ENCODE measurements at places on chromosomes 4 and X. TPM values are rescaled to one million over a fixed set of nuclear protein-coding genes. Genes with fewer than 3 reads are reported as not detected.

DNA sequence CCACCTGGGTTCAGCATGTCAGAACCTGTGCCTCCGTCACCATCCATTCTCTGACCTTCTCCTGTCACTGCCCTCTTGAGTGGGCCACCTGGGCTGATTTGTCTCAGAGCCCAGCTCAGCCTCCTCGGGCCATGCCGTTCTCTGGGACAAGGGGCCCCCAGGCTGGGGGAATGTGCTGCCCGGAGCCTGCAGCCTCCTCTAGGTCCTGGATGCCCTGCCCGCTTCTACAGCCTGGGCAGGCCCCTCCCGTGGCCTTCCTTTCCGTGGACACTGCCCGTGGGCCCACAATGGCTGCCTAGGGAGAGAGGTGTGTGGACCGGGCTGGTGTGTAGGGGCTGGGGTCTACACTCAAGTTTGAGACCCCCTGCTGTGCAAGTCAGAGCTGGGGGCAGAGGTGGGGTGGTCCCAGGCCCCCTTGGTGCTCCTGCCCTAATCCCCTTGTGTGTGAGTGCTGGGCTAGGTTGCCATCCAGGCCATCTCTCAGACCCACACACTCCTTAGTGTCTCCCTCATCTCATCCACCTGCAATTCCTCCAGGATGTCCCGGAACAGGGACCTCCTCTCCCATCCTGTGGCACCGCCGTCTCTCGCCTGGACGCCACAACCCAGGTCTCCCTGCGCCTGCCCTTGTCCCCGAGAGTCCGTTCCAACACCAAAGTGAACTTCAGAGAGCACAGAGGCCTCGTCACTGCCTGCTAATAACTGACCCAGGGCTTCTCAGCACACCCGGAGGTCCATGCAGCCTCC lies 12.4 kb downstream of the PSAPL1 start:
- peak; percentile 23 for DNase-seq

Gene C1QTNF7
- total RNA-seq, result 1.2 TPM

GRCh38 chrX:32141841-32142240 lies 1069.5 kb downstream of the DMD start:
- DNase-seq, result no peak

Gene TASL
- not detected for total RNA-seq

Gene PPEF1
- total RNA-seq, result not detected

DNA sequence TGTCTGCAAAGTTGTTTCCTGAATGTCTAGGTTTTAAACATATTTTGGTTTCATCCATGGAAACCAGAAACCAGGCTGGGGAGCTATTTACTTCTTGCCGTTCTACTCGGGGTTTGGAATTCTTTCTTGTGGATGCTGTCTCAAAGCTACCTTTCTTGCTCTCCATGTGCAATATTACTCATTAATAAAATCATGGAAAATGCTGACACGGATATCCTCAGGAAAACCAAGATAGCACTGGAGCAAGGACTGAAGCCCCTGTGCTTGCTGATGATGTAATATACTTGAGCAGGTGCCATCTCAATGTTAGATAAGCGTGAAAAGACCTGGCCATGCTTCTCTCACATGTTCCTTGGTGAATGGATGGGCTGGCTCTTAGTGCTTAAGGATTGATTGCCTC lies 41.5 kb upstream of the HPF1 start:
- DNase-seq, result no peak

DNA sequence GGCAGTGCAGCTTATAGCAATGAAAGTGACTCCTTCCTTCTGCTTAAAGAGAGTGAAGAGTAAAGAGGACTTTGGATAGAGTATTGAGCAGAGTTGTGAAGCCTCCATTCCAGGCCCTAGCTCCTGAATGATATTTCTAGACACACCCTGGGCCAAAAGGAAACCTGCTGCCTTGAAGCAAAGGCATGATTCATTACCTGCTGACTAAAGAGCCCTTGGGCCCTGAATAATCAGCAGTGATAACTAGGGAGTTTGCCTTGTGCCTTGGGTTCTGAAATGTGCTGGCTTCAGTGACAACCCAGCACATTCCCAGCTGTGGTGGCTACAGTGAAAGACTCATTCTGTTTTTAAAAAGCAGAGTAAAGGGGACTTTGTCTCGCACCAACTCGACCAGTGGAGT lies 49.2 kb downstream of the STPG2 start:
- no peak for DNase-seq

- DNase-seq, result no peak
Observed at GRCh38 chr4:185682236-185682635, 129.8 kb downstream of the SORBS2 start.

Measured in Peyer's patch (tissue), 4 donors.